ENCODE measurements at places on chromosomes 5 and 9. TPM values are rescaled to one million over a fixed set of nuclear protein-coding genes. Genes with fewer than 3 reads are reported as not detected.

DNA sequence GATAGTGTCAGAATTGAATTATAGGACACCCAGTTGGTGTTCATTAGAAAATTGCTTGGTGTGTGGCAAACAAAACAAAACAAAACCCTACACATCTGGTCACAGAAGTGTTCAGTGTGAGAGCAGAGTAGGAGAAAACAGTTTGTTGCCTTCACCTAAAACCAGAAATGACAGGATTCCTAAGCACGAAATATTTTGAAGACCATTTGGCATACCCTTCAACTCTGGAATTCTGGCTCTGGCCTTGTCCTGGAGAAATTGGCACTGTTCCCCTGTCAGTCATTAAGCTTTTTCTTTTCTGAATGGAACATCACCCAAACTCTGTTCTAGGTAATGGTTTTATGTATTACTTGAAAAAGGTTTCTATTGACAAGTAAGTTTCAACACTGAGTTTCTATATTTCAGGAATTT lies 110.2 kb upstream of the PCA3 start:
- no peaks in the 10 kb centered on the region for H3K27me3 ChIP-seq
- peaks cover 48% of the 10 kb centered on the region for H3K4me1 ChIP-seq
- H3K27ac ChIP-seq: peak overlapping the region; percentile 95
- DNase-seq: no peak

DNA sequence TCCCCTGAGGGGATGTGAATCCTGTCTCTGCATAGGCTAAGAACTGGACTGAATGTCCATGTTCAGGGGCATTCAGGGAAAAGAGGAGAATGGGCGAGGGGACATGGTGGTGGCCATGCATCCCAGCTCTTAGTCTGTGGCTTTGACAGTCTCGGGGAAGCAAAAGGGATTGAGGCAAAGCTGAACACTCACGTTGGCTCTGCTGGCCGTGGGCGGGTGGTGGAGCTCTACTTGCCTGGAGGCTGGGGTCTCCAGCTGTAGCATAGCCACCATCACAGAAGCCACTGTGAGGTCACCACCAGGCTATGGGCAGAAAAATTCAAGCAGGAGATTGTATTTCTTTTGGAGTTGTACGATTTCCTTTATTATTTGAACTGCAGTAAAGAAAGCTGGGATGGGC lies 4.1 kb downstream of the GARIN3 start:
- H3K27me3 ChIP-seq: peaks cover 15% of the 10 kb centered on the region
- no peaks in the 10 kb centered on the region for H3K4me1 ChIP-seq

The PROB1 gene
- 3.1 TPM for total RNA-seq

- H3K4me1 ChIP-seq: no peaks in the 10 kb centered on the region
- DNase-seq: no peak
- no peak overlapping the region for H3K4me3 ChIP-seq
- H3K27me3 ChIP-seq: no peaks in the 10 kb centered on the region
- H3K36me3 ChIP-seq: no peaks in the 10 kb centered on the region
Observed at GRCh38 chr5:156237361-156237760, 89.6 kb upstream of the SGCD start.

- DNase-seq: no peak
- no peak overlapping the region for H3K4me3 ChIP-seq
- peaks cover 26% of the 10 kb centered on the region for H3K36me3 ChIP-seq
- no peaks in the 10 kb centered on the region for H3K27me3 ChIP-seq
Observed at GRCh38 chr9:126883636-126884035, 23.2 kb downstream of the ZBTB34 start.

DNA sequence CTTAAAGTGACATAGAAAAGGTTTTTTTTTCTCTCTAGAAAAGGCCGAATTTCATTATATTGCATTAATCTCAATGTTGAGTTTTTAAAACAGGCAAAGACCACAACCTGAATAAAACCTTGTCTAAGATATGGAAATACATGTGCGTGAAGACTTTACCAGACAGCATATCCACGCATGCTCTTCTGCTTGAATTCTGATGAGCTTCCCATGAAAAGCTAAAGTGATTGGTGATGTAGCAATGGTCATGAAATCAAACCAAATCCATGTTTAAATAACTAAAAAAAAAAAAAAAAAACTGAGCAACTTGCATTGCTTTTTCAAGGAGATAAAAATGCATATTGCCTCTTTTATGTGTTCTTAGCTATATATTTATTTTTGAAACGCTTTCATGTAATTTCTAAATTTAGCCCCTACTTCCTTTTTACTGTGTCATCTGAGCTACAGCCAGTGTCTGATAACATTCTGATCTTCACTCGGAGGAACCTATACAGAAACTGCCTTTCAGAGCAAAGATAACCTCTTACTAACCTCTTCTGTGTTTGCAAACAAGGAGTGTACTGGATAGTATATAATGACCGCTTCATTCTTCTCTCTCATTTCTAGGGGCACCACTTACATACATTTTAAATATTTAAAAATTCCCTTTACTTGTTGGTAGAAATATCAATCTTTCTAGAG lies 179.1 kb upstream of the GNA14 start:
- H3K27ac ChIP-seq: no peak overlapping the region
- peaks cover 5% of the 10 kb centered on the region for H3K36me3 ChIP-seq
- no peak overlapping the region for H3K4me3 ChIP-seq
- no peaks in the 10 kb centered on the region for H3K27me3 ChIP-seq
- peaks cover 4% of the 10 kb centered on the region for H3K4me1 ChIP-seq
